Umbilical cord (tissue), 2 donors: ENCODE measurements at places on chromosomes 11 and 22. TPM values are rescaled to one million over a fixed set of nuclear protein-coding genes. Genes with fewer than 3 reads are reported as not detected.

Gene SLC17A6
- 7.0 TPM for total RNA-seq

Gene UPK3A
- not detected for total RNA-seq

Gene F2
- not detected for total RNA-seq

Gene P2RX6
- 3.4 TPM for total RNA-seq

Gene ABCC8
- 0.48 TPM for total RNA-seq

Gene PNPLA3
- total RNA-seq: 0.48 TPM

Gene CHRM1
- total RNA-seq: 2.4 TPM
